ENCODE measurements at places on chromosomes 16 and 17. TPM values are rescaled to one million over a fixed set of nuclear protein-coding genes. Genes with fewer than 3 reads are reported as not detected.
A peak's percentile ranks its signal among the peaks of the same experiment; 100 is the strongest.

The FA2H gene
- 4.5 TPM for total RNA-seq

The KRTAP1-5 gene
- not detected for total RNA-seq

The PCTP gene
- 14.7 TPM for total RNA-seq

The WSCD1 gene
- 1.7 TPM for total RNA-seq

GRCh38 chr16:2752850-2753732 is 653 bp downstream of the SRRM2 start:
- H3K36me3 ChIP-seq, result peaks cover 8% of the 10 kb centered on the region
- H3K27ac ChIP-seq, result peak overlapping the region; percentile 97
- peaks cover 11% of the 10 kb centered on the region for H3K4me1 ChIP-seq
- H3K4me3 ChIP-seq, result peak overlapping the region; percentile 75
- no peaks in the 10 kb centered on the region for H3K27me3 ChIP-seq
- peak; percentile 78 for DNase-seq

DNA sequence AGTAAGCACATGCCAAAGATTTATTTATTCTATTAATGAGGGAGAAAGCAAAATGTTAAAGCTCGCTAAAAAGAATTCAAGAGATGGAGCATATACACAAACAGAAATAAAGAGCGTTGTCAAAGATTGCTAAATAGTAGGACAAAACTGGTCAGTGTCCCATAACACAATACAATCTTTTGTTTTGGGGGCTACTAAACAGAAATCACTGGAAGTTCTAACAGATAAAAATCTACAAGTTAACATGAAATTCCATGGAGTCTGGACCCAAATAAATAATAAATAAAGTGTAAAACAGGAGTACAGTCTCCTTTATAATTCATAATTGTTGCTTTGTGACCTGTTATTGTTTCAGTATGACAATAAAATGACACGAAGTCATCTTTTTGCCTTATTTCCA is 115.2 kb upstream of the CNTNAP4 start:
- H3K27ac ChIP-seq, result no peak overlapping the region
- no peaks in the 10 kb centered on the region for H3K4me1 ChIP-seq
- no peaks in the 10 kb centered on the region for H3K36me3 ChIP-seq

DNA sequence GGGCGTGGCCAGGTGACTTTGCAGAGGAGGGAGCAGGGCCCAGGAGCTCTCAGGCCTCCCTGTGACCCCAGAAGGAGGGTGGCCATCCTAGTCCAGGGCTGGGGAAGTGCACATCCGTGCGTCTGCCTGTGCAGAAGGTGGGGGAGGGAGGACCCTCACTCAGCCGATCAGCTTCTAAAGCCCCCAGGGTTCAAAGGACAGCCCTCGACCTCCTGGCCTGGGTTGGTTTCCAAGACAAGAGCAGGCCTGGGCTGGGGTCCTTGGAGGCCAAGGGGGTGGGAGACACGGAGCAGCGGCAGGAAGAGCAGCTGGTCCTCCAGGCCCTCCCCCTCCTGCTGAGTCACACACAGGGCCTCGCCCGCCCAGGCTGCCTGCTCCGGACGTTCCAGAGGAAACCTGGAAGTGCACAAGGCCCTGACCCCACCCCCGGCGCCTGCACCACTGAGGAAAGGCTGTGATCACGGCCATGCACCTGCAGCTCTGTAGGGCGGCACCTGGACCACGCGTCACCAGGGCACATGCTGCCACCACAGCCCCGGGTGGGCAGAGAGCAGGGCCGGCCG is 67.1 kb upstream of the ZNF469 start:
- no peak overlapping the region for H3K4me3 ChIP-seq
- H3K27ac ChIP-seq, result no peak overlapping the region
- no peaks in the 10 kb centered on the region for H3K36me3 ChIP-seq
- H3K27me3 ChIP-seq, result no peaks in the 10 kb centered on the region

All from prostate gland (tissue), 2 donors.